ENCODE measurements at places on chromosomes 1 and 21. TPM values are rescaled to one million over a fixed set of nuclear protein-coding genes. Genes with fewer than 3 reads are reported as not detected.

The CCDC181 gene
- 0.11 TPM for total RNA-seq

The TINAGL1 gene
- total RNA-seq, result 0.55 TPM

The TFF2 gene
- not detected for total RNA-seq

The CHRNB2 gene
- 0.32 TPM for total RNA-seq

The REN gene
- not detected for total RNA-seq

The LRRC39 gene
- 0.13 TPM for total RNA-seq

The S100A2 gene
- total RNA-seq, result 24.6 TPM

All from A549 treated with AZD2906 at 1 μM for 4 hours (cell line).